ENCODE measurements at places on chromosomes 7 and 10. TPM values are rescaled to one million over a fixed set of nuclear protein-coding genes. Genes with fewer than 3 reads are reported as not detected.

DNA sequence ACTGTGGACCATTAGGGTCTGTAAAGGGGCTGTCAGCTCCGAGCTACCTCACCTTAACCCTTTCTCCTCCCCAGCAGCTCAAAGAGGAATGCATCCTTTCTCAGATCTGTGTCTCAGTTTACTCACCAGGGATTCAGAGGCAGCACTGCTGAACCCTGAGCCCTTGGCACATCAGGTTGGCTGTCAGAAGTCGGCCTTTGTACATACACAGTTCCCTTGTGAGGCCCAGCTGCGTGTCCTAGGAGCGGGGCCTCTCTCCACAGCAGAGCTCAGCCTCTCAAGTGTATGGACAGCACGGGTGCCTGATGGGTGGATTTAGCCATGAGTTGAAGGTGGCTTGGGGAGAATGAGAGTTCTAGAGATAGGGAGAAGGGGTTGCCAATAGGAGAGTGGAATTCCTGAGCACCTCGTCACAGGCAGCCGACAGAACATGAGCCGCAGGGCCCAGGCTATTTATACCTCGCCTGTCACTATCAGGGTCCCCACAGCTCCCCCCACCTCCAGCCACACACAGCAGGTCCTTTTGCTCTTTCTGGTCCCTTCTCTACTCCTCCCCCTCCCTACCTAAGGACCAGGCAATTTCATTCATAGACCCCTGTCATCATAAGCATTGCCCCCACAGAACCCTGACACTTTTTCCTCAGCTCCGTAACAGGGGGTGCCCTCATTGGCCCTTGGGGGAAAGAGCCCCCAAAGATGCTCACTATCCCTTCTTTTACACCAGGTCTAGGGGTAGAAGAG is 2.1 kb upstream of the FLNC start:
- no peaks in the 10 kb centered on the region for H3K27me3 ChIP-seq
- peak; percentile 94 for DNase-seq
- H3K27ac ChIP-seq: peak overlapping the region; percentile 95
- H3K36me3 ChIP-seq: no peaks in the 10 kb centered on the region
- peak overlapping the region; percentile 48 for H3K4me3 ChIP-seq

DNA sequence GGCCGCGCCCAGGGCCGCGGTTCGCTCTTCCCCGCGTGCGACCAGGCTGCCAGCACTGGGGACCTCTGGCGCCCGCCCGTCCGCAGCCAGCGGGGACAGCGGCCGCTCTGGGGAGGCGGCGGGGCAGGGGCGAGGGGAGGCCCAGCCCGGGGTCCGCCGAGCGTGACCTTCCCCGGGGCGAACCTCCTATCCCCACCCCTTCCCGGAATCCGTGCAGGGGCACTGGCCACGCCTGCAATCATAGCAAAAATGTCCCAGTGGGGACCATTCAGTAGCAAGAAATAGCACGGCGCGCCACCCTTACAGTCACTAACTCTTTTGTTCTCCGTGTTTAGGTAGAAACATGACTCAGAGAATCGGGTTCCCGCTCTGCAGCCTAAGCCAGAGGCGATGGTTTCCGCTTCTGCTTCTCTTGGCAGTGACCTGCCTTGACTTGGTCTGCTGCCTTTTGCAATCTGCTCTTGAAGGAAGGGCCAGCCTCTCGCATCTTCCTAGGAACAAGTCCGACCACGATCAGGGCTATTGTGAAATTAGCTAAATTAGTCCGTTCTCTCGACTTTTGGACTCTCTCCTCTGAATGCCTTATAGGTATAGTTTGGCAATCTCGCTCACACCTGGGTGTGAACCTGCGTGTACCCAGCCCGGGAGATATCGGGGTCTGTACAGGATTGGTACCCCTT is 79.3 kb upstream of the ACBD5 start:
- peak overlapping the region; percentile 65 for H3K4me3 ChIP-seq
- no peaks in the 10 kb centered on the region for H3K4me1 ChIP-seq
- no peaks in the 10 kb centered on the region for H3K27me3 ChIP-seq
- DNase-seq: peak; percentile 57

DNA sequence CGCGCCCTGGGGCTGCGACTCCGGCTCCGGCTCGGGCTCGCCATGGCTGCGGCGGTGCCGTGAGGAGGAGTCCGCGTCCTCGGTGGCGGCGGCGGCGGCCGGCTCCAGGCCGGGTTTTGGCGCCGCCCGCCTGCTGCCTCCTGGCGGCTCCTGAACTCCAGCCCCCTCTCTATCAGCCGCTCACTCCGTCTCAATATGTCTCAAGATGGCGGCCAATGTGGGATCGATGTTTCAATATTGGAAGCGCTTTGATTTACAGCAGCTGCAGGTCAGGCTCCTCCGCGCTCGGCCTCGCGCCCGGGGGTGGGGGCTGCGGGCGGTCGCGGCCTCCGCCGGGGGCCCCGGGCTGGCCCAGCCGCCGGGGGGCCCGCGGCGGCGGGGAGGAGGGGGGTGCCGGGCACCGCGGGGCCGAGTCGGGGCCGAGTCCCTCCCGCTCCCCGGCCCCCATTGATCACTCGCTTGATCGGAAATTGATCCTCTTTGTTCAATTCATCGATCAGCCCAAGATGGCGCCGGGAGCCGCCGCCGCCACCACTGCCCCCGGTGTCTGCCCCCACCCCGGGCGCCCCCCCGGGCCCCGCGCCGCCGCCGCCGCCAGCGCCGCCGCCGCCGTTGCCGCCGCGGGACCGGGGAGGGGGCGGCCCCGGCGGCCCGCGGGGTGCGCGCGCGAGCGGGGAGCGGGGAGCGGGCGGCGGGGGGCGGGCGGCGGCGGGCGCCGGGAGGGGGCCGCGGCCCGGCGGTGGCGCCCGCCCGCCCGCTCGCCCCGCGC is 1.4 kb upstream of the CUX1 start:
- peak overlapping the region; percentile 77 for H3K4me3 ChIP-seq
- H3K27me3 ChIP-seq: peaks cover 6% of the 10 kb centered on the region
- peaks cover 24% of the 10 kb centered on the region for H3K4me1 ChIP-seq
- peak overlapping the region; percentile 55 for H3K27ac ChIP-seq
- H3K36me3 ChIP-seq: no peaks in the 10 kb centered on the region

Gene STAG3
- 0.59 TPM for total RNA-seq

DNA sequence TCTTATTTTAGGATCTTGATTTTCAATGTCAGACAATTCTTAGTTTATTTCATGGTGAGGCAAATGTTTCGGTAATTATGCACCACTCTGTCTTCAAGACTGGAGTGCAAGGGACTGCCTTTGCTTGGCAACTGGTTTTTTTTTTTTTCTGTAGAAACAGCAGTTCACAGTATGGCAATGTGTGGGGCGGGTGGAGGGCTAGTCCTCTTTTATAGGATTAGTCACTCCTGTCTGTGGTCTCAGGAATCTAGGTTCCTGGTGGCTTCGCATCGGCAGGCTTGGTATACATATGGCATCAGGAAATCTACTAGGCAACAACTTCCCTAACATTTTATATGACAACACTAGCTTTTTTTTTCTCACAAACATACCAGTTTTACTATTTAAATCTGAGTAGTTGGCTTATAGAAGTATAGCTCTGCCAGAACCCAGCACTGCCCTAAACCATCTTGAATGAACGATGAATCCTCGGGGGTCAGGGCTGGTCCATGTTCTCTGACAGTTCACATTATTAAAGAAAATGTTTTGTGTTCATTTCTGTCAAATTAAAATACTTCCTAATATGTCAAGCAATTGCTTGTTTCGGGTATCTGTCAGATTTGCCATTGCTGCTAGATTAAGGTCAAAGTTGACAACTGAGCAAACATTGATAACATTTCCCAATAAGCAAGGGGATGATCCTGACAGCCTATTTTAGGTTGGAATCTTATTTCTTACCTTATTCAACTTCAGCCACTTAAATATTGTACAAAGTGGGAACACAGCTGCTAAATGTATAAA is 289.7 kb upstream of the VSTM2A start:
- H3K4me3 ChIP-seq: no peak overlapping the region
- no peaks in the 10 kb centered on the region for H3K27me3 ChIP-seq
- no peak for DNase-seq
- no peaks in the 10 kb centered on the region for H3K36me3 ChIP-seq
- H3K27ac ChIP-seq: no peak overlapping the region
- no peaks in the 10 kb centered on the region for H3K4me1 ChIP-seq

DNA sequence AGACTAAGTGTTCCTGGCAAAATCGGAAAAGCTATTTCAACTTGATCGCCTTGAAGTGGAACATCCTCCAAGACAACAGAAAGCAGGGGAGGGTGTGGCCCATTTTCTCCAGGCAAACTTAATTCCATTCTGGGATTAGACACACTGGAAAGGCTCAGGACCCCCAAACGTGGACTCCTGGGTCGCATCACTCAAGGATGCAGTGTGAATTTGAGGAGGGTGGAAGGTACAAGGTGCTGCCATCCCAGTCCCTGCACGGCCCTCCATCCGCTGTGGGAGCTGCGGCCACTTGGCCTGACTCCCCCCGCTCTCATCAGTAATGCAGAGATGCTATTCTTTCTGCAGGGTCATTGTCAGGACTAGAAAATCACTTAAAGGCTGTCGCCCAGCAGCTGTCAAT is 2.4 kb downstream of the CNPY1 start:
- no peak overlapping the region for H3K4me3 ChIP-seq
- DNase-seq: peak; percentile 57
- no peaks in the 10 kb centered on the region for H3K36me3 ChIP-seq
- H3K4me1 ChIP-seq: no peaks in the 10 kb centered on the region
- peaks cover 4% of the 10 kb centered on the region for H3K27me3 ChIP-seq

Gene DLX5
- total RNA-seq: 2.5 TPM

GRCh38 chr7:139648941-139649425 is 125.5 kb downstream of the CLEC2L start:
- H3K36me3 ChIP-seq: peaks cover 16% of the 10 kb centered on the region
- H3K4me1 ChIP-seq: peaks cover 21% of the 10 kb centered on the region
- DNase-seq: no peak
- H3K27me3 ChIP-seq: no peaks in the 10 kb centered on the region
- no peak overlapping the region for H3K4me3 ChIP-seq
- peak overlapping the region; percentile 42 for H3K27ac ChIP-seq

Gene CD36
- total RNA-seq: 22.8 TPM

Gene ARMH3
- total RNA-seq: 9.1 TPM

Gene GLCCI1
- 9.1 TPM for total RNA-seq

DNA sequence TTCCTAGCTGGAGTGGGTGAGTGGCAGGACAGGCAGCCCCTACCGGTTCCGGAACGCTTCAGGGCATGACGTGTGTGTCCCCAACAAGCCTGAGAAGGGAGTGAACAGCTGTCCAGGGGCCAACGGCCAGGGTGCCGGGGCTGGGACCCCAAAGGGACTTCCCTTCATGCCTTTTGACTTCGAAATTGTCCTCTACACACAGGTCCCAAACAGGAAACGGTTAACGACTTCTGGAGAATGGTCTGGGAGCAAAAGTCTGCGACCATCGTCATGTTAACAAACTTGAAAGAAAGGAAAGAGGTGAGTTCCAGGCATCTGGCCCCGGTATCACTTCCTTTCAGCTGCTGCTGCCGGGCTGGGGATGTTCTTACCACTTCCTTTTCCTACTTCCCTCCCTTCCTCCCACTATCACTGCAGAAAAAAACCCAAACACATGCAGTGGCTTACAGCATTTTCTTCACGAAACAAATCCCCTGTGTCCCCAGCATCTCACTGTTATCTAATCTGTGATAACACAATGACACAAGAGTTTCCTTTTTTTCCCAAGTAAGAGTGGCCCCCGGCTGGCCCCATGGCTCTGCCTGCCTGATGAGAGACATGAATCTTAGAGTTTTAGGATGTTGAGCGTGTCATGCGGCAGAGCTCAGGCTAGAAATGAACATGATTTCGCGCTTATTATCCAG is 63.2 kb downstream of the MKI67 start:
- DNase-seq: peak; percentile 10
- H3K36me3 ChIP-seq: peaks cover 16% of the 10 kb centered on the region
- no peak overlapping the region for H3K27ac ChIP-seq
- H3K27me3 ChIP-seq: no peaks in the 10 kb centered on the region

DNA sequence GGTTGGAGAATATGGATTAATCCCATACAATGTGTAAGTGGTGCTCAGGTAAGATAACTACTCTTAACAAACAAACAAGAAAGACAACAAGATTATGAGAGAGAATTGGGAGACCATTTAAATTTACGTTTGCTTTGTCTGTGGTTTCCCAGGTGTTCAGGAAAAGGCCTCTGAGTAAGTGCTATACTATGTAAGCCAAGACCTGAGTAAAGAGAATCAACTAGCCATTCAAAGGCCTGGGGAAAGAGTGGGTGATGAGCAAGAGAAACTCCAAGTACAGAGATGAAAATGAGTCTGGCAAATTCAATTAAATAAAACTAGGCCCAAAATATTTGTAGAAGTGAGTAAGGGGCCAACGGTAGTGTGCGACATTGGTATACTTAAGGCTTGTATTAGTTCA is 9.9 kb downstream of the CSTF2T start:
- no peaks in the 10 kb centered on the region for H3K4me1 ChIP-seq
- no peak overlapping the region for H3K4me3 ChIP-seq
- no peaks in the 10 kb centered on the region for H3K27me3 ChIP-seq
- no peak for DNase-seq
- H3K27ac ChIP-seq: no peak overlapping the region

- H3K4me3 ChIP-seq: no peak overlapping the region
- no peaks in the 10 kb centered on the region for H3K27me3 ChIP-seq
- H3K36me3 ChIP-seq: no peaks in the 10 kb centered on the region
These were observed 4.8 kb downstream of the ECHDC3 start for GRCh38 chr10:11746883-11747539.

DNA sequence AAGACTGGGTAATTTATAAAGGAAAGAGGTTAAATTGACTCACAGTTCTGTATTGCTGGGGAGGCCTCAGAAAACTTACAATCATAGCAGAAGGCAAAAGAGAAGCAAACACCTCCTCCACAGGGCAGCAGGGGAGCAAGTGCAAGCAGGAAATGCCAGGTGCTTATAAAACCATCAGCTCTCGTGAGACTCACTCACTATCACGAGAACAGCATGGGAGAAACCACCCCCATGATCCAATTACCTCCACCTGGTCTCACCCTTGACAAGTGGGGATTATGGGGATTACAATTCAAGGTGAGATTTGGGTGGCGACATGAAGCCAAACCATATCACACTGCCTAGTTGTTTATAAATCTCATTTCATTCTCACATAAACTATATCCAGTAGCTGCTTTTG is 28.0 kb upstream of the CPN1 start:
- DNase-seq: no peak
- no peaks in the 10 kb centered on the region for H3K4me1 ChIP-seq
- peaks cover 19% of the 10 kb centered on the region for H3K27me3 ChIP-seq
- H3K36me3 ChIP-seq: no peaks in the 10 kb centered on the region
- no peak overlapping the region for H3K27ac ChIP-seq
